ENCODE measurements at places on chromosomes 2 and 18.
A peak's percentile ranks its signal among the peaks of the same experiment; 100 is the strongest.

DNA sequence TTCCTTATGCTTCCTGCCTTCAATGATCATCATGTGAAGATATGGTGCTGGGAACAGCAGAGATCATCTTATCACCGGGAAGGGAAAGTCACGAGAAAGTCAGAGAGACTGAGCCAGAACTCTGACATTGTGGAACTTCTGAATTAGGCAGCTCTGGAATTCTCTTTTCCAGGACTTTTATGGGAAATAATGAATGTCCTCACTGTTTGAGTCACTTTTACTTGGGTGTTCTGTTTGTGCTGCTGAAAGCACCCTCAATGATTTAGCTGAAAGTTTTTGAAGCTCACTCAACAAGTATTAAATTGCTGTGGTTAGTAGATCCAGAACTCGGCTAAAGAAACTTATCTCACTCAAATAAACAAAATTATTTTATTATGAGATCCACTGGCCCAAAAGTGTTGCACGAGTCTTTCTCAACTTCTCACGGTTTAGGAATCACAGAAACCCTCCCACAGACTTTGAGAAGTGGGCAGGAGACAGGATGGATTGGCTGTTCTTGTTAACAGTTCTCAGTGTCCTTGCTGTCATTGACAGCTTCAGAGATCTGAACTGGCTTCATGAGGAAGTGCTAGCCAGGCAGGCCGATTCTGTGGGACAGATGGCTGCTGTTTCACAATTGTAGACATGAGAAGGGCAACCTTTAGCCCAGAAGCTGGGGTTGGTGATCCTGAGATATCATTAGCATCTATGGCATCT, 26.4 kb upstream of the ATRAID start:
- no peak for DNase-seq

DNA sequence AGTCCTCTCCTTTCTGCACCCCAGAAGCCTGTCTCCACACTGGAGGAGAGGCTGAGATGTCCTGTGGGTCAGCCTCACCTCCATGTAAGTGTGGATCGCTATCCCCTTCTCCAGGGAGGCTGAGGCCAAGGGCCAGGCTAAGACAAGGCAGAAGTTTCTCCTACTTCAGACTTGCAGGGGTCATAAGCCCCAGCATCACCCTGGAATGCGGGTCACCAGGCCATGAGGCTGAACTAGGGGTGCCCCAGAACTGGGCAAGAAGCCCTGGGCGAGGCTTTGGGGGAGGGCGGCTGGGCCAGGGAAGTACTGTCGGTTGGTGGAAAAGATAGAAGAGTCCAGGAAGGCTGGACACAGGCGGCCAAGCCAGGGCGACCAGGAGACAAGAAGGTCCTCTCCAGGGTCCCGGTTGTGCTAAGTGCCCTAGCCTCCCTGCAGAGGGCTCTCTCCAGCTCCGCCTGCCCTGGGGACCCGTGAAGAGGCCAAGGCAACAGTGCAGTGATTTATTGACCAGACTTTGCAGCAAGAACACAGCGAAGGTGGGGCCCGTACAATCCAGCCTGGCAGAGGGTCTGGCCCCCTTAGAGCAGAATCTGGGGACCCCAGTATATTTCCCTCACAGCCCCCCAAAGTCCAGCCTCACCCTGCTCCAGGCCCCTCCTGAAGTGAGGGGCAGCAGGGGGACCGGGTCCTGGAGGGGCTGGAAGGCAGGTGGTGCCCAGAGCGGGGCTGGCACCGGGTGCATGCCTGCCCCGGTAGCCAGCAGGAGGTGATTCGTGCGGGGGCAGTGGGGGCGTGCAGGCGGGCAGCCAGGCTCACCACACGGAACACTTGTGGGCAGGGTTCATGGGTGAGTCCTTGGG, 8.1 kb downstream of the ECEL1 start:
- DNase-seq: no peak

DNA sequence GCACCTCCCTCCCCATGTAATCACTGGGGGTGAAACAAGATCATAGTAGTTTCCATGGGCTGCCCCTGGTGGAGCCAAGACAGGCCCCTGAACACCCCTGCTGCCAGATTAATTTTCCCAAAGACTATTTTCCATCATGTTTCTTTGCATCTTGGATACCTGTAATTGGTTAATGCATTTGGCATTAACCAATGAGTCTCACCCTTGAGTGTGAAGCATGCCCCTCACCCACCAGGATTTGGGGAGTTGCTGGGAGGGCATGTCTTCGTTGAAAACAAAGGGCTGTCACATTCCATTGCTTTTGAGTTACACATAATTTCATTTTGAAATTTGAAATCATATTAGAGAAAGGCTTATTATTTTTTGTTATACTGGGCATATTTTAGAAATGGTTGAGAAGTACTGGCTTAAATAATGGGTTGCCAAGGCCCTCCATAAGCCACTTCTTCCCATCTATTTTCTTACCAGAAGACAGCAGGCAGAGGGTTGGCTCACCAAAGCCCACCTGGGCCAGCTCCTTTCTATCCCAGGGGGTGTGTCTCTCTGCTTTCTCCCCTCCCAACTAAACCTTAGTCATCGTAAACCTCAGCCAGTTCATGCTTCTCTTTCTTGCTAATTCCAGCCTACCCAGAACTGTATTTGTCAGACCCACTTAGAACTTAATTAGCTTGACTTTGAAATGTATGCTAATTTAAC, 51.8 kb downstream of the ATIC start:
- DNase-seq: peak; percentile 12

DNA sequence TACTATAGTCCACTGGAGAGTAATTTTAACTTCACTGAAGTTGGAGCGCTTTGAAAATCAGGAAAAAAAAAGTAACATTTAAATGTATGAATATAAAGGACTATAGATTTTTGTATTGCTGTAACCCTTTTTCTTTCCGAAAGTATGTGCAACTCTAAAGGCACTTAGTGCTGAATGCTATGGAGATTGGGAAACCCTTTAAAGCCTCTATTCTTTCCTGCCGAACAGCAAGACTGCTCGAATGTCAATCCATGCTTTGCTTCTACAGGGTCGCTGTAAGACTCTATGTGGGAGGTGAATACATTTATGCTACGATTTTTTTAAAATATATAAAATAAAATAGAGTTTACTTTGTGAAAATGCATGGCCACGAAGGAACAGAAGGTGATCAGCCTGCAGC, 825 bp downstream of the GRB14 start:
- no peak for DNase-seq

- DNase-seq: no peak
Observed at GRCh38 chr2:147293991-147294824, 550.6 kb upstream of the ACVR2A start.

GRCh38 chr2:176508374-176508773, 239.1 kb downstream of the MTX2 start:
- DNase-seq: no peak

DNA sequence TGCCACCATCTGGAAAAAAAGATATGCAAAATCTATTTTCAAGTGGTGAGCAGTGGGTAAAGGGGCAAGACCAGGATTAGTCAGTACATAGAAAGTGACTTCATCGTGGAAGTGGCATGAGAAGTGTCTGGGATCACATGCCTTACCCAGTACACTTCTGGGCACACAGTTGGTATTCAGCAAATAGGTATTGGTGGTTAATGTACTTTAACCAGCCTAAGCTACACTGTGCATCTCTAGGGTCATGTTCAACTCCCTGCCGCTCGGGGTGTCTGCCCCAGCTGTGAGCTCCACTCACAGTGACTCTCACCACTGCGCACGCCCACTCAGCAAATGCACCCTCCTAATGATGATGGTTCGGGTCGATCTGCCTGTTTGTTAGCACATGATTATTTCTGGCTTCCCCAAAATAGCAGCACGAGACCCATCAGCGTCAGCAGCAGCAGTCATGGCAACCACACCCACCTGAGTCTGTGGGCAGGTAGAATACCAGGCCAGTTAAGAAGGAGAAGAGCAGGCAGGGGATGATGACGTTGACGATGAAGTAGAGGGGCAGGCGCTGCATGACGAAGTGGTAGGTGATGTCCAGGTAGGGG, 11.1 kb downstream of the CHRNA1 start:
- no peak for DNase-seq

DNA sequence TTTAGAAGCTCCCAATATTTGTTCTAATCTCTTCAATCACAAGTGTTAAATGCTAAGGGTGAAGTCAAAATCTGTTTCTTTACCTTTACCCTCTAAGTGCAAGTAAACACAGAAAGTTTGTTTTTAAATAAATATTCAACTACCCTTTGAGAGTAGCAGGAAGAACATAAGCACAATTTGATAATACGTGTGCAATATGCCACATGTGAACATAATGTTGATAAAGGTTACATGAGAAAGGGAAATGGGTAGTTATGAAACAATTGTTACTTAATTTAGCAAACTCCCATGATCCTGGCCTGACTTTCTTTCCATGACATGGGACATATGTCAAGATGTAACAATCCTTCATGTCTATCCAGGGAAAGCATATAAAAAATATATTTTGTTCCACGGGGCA, 7.1 kb downstream of the SPRED2 start:
- DNase-seq: no peak

- peak; percentile 43 for DNase-seq
Observed at GRCh38 chr2:66845307-66845706, 410.4 kb downstream of the MEIS1 start.

GRCh38 chr2:85807756-85808155, 54.0 kb downstream of the ATOH8 start:
- no peak for DNase-seq

GRCh38 chr18:26017929-26018328, 72.5 kb downstream of the SS18 start:
- no peak for DNase-seq

GRCh38 chr2:42748840-42749239, 15.1 kb downstream of the OXER1 start:
- DNase-seq: no peak

- DNase-seq: peak; percentile 18
Observed at GRCh38 chr2:31420936-31421335, 6.4 kb upstream of the XDH start.

DNA sequence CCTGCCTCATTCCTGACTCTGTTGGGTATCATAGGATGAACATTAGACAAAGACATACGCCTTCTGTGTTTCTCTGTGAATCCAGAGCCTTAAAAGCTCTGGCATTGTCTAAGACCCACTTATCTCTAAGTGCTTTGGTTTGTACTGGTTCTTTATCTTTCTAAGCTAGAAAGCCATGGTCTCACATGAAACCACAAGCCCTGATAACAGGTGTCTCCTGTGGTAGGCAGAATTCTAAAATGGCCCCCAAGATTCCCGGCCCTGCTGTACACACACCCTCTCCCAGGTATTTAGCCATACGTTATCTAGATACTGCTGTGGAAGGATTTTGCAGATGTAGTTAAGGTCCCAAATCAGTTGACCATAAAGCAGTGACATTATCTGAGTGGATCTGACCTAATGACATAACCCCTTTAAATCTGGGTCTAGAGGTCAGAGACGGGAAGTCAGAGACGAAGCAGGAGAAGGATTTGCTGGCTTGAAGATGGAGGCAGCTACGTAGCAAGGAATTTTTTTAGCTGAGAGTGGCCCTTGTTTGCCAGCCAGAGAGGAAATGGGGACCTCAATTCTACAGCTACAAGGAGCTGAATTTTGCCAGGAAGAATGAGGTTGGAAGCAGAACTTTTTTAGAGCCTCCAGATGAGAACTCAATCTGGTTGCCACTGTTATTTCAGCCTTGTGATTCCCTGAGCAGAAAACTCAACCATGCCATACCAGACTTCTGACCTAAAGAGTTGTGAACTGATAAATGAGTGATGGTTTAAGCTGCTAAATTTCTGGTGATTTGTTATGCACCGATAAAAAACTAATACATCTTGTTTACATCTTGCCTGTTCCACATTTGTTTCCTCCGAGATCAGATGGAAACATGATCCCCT, 186.7 kb downstream of the CAMKMT start:
- no peak for DNase-seq

DNA sequence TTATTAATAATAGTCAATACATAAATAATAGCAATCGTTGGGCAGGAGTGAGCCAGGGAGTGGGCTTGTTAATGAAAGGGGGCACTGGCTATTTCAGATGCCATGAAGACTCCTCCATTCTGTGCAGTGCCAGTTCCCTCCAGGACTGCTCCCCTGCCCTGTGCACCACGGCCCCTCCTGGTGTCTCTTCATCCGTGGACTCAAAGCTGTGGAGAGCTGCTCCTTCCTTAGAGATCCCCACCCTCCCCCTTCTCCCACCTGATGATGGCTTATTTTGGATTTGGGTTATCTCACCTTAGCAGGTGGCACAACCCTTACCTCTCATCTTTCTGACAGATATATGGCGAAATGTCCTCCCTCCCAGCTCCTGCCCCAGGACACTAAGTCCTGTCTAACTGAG, 3.1 kb upstream of the CELF4 start:
- DNase-seq: no peak

- DNase-seq: no peak
Observed at GRCh38 chr2:156470975-156471583, 34.9 kb downstream of the GPD2 start.

GRCh38 chr18:56741685-56742084, 90.5 kb downstream of the WDR7 start:
- no peak for DNase-seq

GRCh38 chr18:2535419-2535910, 35.8 kb downstream of the METTL4 start:
- DNase-seq: no peak

DNA sequence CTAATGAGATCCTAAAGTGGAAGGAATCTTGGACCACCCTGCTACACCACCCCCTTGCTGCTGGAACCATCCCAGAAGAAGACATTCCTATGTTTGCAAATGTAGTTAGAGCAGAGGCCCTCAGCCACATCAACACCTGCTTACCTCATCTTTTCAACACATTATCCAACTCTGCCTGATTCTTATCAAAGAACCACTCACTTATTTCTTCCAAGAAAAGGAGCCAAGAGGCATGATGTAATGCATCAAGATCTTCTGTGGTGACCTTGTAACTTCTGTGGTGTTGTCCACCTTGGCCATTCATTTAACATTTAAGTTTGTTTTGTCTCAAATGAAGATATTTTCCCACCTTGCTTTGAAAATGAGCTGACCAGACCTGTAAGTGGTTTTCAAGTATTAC, 338.1 kb downstream of the CTNNA2 start:
- no peak for DNase-seq

GRCh38 chr2:109208071-109208950, 79.3 kb downstream of the SH3RF3 start:
- peak; percentile 80 for DNase-seq

GRCh38 chr2:240750409-240750808, 58.7 kb downstream of the AQP12A start:
- DNase-seq: no peak

GRCh38 chr2:150166313-150167051, 321.0 kb downstream of the RND3 start:
- DNase-seq: no peak

GRCh38 chr2:113123726-113124125, 3.7 kb upstream of the IL1RN start:
- no peak for DNase-seq

- DNase-seq: no peak
Observed at GRCh38 chr2:9256570-9257043, 50.0 kb downstream of the ASAP2 start.

- no peak for DNase-seq
Observed at GRCh38 chr2:168244318-168244717, 3.1 kb downstream of the STK39 start.

- no peak for DNase-seq
Observed at GRCh38 chr2:174324530-174324929, 10.2 kb upstream of the SP9 start.

- DNase-seq: no peak
Observed at GRCh38 chr18:69205925-69206324, 194.8 kb upstream of the DOK6 start.

- no peak for DNase-seq
Observed at GRCh38 chr2:201947287-201947686, 86.4 kb upstream of the FZD7 start.
